PC-3 (cell line): ENCODE measurements at places on chromosomes 2 and 18.

GRCh38 chr2:102190430-102191107, 3.7 kb downstream of the IL1RL2 start:
- no peak for DNase-seq

DNA sequence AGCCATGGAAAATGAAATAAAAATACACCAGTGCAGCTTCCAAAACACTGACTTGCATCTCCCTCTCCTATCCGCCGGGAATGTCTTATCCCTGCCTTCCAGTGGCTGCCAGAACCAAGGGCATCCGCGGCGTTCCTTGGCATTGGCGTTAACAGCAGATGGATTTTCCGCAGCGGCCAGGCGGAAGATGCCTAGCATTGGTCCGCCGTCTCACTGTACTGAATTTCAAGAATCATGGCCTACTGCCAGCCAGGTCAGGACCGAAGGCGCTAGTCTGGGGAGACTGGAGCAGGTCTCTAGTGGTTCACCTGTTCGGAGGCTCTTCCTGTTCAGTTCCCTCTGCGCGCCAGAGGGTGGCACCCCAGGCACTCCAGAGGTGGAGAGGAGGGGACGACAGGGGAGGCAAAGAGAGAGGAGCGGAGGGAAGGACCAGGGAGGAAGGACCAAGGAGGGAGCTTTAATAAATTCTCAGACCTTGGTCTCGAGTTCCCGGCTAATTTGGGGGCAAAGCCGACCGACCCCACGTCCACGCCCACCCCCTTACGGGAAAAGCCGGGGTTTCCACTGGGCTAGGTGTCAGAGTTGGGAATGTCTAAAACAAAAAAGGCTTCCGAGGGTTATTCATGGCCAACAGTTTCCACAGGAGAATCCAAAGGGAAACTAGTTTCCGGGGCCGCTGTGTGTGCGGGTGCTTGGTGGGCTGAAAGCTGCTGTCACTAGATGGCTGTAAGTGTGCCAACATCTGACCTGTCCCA, 3.7 kb upstream of the BCL2L11 start:
- peak; percentile 87 for DNase-seq

- DNase-seq: no peak
Measured at GRCh38 chr2:152407806-152408205, 72.8 kb downstream of the FMNL2 start.

- no peak for DNase-seq
Measured at GRCh38 chr2:195604706-195605105, 52.3 kb upstream of the SLC39A10 start.

GRCh38 chr2:139357972-139358371, 577.8 kb upstream of the NXPH2 start:
- DNase-seq: no peak

DNA sequence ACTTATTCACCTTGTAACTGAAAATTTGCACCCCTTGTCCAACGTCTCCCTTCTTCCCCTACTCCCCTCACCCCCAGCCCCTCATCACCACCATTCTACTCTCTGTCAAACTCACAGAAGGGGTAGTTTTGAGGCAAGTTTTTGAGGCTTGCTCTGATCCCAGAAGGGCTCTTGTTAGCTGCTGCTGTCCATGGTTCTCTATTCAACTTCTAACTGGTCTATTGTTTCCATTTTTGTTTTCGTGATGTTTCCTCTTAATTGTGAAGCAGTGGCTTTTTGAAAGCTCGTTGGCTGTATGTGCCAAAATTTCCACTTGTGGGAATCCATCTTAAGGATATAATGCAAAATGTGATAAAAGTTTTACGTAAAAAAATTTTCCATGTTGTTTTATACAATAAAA, 92.5 kb upstream of the CRACDL start:
- DNase-seq: no peak

DNA sequence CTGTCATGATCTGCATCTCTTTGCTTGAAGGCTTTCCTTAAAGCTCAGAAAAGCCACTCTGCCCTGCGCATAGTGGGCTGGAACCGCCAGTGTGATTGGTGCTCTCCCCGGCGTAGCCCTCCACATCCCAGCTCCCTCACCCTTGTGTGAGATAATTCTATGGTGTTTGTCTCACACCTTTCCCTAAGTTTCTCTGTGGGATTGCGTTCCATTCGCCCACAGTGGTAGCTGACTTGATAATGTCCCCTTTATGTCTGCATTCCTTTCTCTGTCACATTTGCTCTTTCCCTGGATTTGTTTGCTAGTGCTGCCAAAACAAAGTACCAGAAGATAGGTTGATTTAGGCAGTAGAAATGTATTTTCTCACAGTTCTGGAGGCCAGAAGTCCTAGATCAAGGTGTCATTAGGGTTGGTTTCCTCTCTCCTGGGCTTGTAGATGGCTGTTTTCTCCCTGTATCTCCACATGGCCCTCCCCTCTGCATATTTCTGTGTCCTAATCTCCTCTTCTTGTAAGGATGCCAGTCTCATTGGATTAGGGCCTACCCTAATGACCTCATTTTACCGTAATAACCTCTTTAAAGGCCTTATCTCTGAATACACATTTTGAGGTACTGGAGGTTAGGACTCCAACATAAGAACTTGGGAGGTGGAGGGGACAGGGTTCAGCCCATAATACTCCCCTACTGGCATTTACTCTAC, 7.4 kb upstream of the TMEM87B start:
- DNase-seq: no peak

- DNase-seq: no peak
Measured at GRCh38 chr2:61091485-61091884, 25.8 kb downstream of the SANBR start.

DNA sequence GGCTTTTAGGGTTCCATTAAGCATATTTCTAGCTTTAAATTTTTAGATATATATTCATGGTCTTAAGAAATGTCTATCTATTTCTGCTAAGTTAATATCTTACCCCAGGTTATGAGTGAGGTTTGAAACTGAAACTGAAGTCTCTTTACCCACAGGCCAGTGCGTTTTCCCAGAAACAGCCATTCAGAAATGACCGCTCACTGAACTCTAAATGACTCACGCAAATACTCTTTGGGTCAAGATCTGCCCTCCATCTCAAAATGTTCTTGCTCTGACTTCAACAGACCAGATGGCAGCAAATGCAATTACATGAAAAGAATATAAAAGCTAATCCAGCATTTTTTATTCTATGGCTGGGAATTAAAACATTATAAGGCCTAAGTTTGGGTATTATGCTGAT, 315.2 kb downstream of the TDRD15 start:
- peak; percentile 1 for DNase-seq

DNA sequence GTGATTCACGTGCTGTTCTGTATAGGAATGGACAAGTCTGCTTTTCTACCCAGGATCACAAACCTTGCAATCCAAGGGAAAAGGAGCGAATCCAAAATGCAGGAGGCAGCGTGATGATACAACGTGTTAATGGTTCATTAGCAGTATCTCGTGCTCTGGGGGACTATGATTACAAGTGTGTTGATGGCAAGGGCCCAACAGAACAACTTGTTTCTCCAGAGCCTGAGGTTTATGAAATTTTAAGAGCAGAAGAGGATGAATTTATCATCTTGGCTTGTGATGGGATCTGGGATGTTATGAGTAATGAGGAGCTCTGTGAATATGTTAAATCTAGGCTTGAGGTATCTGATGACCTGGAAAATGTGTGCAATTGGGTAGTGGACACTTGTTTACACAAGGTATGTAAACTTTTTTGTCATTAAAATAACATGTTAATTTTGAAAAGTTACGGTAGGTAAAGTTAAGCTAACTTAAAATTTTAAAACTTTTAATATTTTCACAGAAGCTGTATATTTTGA, 33.0 kb downstream of the PPM1B start:
- DNase-seq: no peak

DNA sequence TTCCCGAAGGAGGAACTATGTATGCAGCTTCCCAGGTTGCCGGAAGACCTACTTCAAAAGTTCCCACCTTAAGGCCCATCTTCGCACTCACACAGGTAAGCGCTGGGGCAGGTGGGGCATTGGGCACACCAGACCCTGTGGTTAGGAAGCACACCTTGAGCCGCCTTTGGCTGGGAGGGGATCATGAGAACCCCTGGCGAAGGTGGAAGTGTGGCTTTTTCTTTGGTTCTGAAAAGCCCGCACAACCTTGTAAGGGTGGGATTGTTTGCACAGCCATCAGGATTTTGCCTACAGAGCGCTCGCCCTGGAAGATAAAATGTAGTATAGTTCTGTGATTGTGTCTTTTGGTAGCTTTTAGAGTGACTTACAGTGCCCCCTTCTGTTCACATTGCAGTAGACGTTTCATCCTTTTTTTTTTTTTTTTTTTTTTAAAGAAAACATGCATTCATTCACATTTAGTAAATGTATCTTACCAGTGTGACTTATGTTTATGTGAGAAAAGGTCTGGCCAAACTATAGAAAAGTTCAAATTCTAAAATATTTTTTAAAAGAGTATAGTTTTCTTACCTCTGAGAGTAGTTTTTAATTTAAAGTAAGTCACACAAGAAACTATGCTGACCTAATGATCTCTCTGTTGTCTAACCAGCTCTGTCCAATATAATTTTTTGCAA, 5.3 kb downstream of the KLF11 start:
- peak; percentile 55 for DNase-seq

- DNase-seq: no peak
Measured at GRCh38 chr2:49772299-49772970, 618.1 kb upstream of the FSHR start.

DNA sequence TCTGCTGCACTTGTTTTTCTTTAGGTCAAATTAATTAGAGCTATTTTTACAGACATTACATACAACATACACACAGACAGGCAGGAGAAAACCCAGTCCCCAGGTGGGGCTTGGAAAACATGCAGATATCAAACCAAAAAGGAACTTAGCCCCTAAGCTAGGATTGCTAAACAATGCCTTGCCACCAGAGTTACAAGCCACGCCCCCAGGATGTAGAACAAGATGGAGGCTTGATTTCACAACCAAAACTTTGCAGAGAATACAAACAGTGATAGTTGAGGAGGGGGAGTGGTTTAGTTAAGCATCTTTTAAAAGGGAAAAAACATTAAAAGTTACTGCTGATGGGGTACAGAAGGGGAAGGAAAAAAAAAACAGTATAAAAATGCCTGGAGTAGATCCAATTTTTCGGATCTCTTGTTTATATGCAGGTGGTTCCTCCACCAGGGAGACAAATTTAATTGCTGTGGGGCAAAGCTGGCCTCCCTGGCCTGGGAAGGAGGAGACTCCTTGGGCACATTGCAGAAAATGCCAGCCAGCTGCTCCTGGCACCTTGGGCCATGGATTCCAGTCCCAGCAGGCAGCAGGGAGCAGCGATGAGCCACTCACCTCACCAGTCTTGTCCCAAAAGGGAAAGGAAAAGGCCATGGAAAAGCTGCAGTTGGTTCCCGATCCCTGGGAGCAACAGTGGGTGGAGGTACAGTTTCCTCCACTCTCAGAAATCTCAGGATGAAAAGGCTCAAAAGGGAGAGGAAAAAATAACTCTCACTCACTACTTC, 348.4 kb upstream of the REG3G start:
- no peak for DNase-seq

- peak; percentile 52 for DNase-seq
Measured at GRCh38 chr2:214830794-214831346, 21.4 kb upstream of the BARD1 start.

DNA sequence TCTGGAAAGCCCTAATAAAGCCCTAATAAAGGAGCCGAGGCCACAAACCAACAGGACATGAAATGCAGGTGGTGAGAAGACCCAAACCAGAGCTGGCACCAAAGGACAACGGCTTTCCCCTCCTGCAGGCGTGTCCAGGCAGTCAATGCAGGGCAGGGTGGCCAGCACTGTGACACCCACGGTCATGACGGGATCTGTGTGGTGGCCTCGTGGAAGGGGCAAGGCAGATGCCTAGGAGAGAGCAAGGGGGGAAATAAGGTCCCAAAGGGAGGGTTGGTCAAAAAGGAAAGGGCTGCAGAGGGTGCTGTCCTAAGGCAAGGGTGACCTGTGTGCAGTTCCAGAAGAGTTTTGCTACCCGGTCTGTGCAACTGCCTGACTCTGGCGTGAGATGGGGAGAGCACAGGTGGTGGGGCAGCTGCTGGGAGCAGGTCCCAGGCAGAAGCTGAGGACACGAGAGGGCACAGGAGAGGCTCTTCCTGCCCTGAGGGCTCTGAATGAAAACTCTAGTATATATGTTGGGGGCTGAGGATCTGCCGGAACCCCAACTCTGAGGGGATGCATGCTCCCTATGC, 156.7 kb downstream of the TPO start:
- no peak for DNase-seq

- no peak for DNase-seq
Measured at GRCh38 chr2:129240061-129240460, 739.4 kb upstream of the RAB6C start.

- peak; percentile 57 for DNase-seq
Measured at GRCh38 chr18:44823286-44823685, 142.6 kb downstream of the SETBP1 start.

GRCh38 chr18:59729781-59730180, 32.6 kb upstream of the CCBE1 start:
- peak; percentile 98 for DNase-seq

GRCh38 chr18:54585743-54586142, 5.3 kb upstream of the DYNAP start:
- DNase-seq: no peak

DNA sequence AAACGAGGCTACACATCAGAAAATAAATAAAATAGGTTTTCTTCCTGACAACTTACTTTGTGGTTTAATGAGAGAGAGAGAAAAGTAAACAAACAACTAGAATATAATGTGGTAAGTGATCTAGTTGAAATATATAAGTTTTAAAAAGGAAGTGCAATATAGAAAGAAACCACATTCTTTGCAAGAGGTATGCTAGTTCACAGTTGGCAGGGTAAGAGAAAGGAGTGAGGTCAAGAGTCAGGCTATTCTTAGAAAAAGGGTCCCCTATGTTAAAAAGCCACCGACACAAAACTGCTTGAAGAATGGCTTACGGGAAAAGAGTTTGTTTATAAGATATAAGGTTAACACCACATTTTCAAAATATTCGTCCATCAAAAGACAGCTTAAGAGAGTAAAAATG, 462.1 kb downstream of the ERBB4 start:
- no peak for DNase-seq

DNA sequence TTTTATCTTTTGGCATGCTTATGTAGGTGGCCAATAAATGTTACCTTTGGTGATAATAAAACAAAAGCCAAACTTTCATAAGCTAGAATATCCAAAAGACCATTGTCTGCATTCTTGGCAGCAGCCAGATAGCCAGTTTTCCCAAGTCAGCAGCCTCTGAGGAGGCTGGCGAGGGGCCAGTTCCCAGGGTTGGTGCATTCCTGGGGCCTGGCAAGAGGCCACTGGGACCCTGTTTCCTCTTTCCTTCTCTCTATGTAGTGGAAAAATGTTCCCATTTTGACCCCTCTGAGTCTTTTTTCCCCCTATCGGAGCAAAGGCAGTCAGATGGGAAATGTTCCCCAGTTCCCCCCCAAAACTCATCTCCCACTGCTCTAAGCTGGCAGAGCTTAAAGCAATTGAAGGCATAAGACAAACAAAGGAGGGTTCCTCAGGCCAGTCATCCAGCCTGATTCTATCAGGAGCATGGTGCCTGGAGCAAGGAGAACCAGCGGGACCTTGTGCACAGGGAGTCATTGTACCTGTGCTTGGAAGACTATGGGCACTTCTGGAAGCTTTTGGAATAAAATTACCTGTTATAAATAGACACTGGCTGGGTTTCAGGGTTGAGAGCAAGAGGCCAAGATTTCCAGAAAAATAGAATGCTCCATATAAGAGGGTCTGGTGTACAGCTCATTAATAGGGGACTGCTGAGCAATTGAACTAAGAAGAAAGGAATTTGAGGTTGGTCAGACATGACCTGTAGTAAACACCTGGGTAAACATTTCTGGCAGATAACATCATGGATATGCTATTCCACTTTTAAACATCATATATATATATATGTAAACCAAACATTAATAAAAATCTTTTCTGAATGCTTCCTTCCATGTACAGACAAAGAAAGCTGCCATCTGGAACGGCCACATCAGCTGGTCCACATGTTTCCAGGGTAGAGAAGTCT, 63.4 kb downstream of the NCKAP5 start:
- DNase-seq: peak; percentile 90
